Stimulated activated effector memory CD8-positive, alpha-beta T cell treated with anti-CD3 and anti-CD28 coated beads, Interleukin-12 subunit alpha, Interleukin-12 subunit beta, amount 100 ng/mL, for 72 hours (primary cell): ENCODE measurements at places on chromosomes 4 and X.

- DNase-seq, result no peak
These were observed 31.6 kb upstream of the KIT start for GRCh38 chr4:54626113-54626512.

GRCh38 chrX:46236411-46236810 is 308.8 kb downstream of the ZNF674 start:
- no peak for DNase-seq

DNA sequence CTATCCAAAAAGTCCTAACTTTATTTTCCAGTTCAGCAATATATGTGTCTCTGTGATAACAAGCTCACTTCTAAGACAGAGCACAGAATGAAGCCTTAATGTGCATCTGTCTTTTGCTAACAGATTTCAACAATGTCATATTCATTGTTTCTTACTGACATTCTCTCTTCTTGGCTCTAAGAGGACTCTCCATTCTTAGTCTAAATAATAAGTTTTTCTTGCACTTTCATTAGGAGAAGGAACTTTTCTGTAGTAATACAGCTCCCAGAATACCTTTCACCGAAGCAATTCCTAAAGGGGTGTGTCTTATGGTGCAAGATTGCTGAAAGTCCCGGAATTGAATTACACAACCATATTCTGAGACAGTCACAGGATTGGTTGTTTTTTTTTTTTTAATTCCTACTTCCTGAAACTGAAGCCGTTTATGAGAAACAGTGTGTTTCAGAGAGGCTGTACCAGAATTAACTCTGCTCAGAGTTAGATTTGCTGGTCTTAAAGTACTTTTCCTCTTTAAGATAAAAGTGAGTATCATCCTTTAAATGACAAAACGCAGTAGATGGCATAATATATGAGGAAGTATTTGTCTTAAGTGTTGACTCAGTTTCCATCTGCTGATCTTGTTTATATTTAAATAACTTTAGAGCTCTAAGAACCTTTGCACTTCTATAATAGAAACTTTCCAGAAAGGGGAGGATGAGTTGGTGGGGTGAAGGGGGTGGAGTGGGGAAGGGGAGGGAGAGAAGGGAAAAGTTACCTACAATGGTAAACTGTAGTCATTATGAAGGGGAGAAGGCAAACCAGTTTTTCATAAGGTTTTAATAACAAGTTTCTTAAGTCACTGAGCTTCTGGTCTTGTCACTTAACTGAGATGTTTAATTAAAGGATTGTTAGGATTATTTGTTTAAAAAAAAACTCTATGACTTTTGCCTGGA is at the start of gene ALPK1:
ALPK1 (plus strand) TSS at position 421 of the 932 bp plus-strand sequence.
- no peak for DNase-seq

GRCh38 chrX:47148946-47149345 is 3.9 kb downstream of the RBM10 start:
- DNase-seq, result no peak

DNA sequence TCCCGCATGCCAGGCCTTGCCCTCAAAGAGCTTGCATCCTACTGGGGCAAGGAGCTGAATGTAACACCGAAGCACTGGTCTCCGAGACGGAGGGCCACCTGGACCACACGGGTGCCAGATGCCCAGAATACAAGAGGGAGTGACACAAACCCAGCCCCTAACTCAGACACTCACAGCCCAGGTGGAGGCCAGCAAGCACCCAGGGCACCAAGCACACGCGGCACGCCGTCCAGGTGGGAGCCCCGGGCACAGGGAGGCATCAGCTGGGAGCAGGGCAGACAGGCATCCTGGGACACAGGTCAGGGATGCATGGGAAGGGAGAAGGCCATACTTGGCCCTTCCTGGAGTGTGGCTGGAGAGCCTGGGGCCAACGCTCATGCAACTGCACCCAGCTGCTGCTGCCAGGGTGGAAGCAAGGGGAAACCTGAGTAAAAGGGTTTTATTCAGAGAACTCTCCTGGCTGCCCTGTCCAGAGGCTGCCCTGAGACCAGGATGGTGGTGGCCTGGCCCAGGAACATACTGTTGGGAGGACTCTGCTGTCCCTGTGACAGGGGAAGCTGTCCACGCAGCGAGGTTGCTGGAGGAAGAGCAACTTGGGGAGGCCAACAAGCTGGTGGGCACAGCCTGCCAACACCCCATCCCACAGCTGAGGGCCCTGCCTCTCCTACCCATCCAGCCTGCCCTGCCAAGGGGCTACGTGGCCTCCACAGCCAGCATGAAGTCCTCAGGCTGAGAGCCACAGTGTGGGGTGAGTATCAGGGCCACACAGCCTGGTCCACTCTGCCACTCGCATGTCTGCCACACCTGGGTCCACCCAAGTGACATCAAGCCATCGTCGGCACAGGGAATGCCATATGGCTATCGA is 22.2 kb upstream of the PPP2R2C start:
- peak; percentile 22 for DNase-seq

- DNase-seq, result no peak
These were observed 22.4 kb upstream of the UBA6 start for GRCh38 chr4:67723341-67723740.

GRCh38 chr4:53592686-53593501 is 1.6 kb upstream of the LNX1 start:
- DNase-seq, result no peak

GRCh38 chr4:180550106-180550505 is 1693.1 kb upstream of the TENM3 start:
- no peak for DNase-seq

GRCh38 chr4:94036964-94037363 is 170.7 kb upstream of the SMARCAD1 start:
- DNase-seq, result no peak

DNA sequence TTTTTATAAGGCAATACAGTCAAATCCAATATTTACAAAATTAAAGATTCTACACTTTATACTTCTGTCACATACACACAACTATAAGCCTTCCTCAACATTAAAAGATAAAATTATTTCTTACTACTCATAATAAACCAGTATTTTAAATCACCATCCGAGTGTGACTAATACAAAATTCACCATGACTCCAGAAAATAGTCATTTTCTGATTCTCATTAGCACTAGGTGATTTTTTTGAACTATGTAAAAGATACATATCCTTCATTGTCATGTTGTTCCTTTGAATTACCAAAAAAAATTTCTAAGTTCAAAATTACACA is 646 bp upstream of the SLC7A11 start:
- no peak for DNase-seq

- no peak for DNase-seq
These were observed 119.3 kb downstream of the AFF1 start for GRCh38 chr4:87053802-87054767.

- DNase-seq, result no peak
These were observed 131.7 kb downstream of the SLC4A4 start for GRCh38 chr4:71470524-71470923.

- no peak for DNase-seq
These were observed 185.0 kb upstream of the FAM241A start for GRCh38 chr4:111960241-111960667.

DNA sequence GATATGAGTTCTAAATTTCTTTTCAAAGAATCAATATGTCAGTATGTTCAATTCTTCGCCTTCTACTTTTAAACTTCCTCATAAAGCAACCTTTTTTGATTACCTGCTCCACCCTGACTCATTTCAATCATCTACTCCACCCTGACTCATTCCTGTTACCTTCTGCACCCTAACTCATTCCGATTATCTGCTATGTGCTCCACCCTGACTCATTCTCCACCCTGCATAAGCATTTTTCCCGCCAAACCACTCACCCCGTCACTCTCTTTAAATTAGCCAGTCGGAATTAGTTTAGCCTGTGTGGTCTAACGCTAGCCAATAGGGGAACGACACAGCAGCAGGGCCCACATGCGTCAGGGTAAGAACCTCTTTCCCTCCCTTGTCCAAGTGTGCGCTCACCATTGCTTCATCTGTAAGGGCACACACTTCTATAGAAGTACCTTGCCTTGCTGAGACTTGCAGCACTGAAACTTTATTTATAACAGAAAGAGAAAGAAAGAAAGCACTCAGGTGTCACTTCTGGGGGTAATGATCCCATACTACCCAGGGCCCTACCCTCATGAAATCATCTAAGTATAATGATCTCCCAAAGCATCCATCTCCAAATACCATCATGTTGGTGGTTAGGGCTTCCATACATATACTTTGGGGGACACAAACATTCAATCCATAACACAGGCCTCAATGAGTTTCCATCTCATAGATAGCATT is 875.2 kb downstream of the RAPGEF2 start:
- DNase-seq, result no peak

DNA sequence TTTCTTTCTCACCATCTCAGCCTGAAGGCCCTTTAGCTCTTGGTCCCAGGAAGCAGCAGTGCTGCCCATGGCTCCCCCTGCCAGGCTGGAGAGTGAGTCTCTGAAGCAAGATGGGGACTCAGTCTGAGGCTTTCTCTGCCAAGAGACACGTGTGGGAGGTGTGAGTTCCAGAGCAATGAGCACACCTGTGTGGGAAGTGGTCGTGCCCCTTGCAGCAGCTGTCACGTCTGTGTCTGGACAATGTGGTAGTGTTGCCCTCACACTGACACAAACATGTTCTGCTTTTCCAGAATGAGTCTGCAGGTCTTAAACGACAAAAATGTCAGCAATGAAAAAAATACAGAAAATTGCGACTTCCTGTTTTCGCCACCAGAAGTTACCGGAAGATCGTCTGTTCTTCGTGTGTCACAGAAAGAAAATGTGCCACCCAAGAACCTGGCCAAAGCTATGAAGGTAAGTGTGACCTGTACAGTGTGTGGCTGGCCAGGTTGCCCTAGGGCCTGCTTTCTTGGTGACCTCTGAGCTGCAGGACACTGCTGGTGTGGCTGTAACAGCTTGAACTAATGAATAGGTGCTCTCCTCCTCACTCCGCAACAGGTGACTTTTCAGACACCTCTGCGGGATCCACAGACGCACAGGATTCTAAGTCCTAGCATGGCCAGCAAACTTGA is 1.9 kb downstream of the TACC3 start:
- no peak for DNase-seq

GRCh38 chrX:149871940-149872339 is 9.0 kb upstream of the MAGEA8 start:
- peak; percentile 48 for DNase-seq

DNA sequence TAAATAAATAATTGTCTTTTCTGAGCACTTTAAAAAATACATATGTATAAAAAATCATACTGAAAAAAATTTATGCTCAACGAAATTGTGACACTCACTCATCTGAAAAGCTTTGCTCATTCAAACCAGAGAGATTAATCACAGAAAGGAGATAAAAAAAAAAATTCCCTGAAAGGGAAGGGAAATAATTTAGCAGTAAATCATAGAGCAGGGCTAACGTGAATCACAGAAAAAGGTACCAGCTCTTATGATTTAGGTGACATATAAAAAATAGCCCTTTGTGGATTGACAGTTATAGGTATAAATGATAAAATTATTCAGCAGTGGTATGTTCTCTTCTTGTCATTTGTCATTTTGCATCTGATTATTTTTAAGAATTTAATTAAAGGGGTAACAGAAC is 552.7 kb upstream of the TENM3 start:
- DNase-seq, result no peak

DNA sequence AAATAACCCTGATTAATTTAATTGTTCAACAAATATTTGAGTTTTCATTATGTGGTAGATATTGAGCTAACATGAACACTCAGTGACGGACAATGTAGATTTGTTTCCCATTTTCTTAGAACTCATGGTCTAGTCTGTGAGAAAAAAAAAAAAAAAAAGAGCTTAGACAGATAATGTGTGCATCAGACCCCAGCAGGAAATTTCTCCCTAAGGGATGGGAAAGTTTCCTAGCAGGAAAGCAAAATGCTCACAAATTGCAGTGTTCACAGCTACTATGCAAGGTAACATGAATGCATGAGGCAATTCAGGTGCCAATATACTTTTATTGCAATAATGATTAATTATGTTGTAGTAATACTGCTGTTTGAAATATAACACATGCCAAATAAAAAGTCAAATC is 843.2 kb upstream of the SLIT2 start:
- DNase-seq, result no peak

DNA sequence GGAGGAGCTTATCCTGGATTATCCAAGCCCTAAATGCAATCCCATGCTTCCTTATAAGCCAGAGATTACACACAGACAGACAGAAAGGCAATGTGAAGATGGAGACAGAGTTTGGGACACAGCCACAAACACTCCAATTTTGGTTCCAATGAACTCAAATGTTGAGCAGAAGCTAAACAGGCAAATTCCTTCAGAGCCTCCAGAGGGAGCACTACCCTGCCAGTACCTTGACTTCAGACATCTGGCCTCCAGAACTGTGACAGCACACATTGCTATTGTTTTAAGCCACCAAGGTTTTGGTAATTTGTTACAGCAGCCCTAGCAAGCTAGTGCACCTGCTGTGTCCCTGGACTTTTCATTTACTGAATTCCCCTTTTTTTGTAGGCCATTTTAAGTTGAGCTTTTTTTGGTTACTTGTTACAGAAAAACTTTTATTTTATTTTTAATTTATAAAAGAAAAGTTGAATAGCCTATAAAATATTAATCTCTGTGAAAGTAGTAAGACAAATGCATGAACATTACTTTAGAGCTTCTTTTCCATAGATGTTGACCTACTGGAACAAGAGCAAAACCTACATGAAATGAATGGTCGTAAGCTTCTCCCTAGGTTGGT is 33.4 kb upstream of the SRD5A3 start:
- DNase-seq, result no peak

DNA sequence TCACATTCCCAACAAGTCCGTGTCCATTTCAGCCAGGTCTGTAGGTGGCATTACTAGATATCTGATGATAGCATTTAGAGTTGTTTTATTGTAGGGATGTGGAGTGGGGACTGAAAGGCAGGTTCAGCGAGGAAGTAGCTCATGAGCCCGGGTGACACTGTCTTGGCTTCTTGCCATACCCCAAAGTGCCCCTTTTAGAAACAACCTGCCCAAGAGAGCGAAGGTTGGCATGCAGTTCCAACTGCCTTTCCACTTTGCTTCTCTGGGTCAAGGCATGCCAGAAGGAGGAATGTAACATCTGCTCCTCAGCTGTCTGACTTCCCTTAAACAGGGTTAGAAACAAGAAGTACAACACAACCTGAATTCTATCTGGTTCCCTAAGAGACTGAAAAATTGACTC is 9.0 kb downstream of the GRIA3 start:
- DNase-seq, result no peak

GRCh38 chr4:78767350-78767749 is 8.8 kb upstream of the BMP2K start:
- DNase-seq, result no peak

DNA sequence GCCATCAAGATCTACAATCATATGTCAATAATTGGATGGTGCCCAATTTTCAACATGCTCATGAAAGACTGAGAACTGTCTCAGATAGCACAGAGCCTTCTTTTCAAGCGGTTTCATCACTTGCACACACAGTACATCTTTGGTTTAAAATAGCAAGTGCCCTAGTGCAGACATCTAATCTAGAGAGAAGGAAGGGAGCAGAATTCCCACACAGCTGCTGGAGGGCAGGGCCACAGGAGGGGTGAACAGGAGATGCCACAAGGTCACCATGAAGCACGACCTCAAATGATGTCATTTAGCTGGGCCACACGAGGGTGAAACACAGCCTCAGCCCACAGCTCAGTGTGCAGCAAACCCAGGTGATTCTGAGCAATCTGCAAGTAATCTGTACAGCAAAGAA is 24.3 kb downstream of the LEF1 start:
- no peak for DNase-seq
